Mucosa of descending colon (tissue), 3 donors: ENCODE measurements at places on chromosomes 2 and 18. TPM values are rescaled to one million over a fixed set of nuclear protein-coding genes. Genes with fewer than 3 reads are reported as not detected.
A peak's percentile ranks its signal among the peaks of the same experiment; 100 is the strongest.

- no peak for DNase-seq
These were observed 3.7 kb upstream of the PPP3R1 start for GRCh38 chr2:68256093-68256450.

DNA sequence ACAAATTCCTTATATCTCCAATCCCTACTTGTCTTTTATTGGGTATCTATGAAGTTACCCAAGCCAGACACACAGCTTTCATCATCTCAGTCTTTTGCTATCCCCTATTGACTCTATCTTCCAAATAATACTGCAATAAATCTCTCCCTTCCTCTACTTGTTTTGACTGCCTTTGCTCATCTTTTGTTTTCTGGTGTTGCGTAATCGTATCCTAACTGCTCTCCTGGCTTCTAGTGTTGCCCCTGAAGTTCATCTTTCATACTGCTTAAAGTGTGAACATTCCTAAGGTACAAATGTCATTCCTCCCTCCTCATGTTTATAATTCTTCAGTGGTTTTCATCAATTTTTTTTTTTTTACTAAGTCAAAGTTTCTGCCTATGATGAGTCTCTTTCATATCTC lies 491.3 kb upstream of the DCC start:
- DNase-seq: no peak

DNA sequence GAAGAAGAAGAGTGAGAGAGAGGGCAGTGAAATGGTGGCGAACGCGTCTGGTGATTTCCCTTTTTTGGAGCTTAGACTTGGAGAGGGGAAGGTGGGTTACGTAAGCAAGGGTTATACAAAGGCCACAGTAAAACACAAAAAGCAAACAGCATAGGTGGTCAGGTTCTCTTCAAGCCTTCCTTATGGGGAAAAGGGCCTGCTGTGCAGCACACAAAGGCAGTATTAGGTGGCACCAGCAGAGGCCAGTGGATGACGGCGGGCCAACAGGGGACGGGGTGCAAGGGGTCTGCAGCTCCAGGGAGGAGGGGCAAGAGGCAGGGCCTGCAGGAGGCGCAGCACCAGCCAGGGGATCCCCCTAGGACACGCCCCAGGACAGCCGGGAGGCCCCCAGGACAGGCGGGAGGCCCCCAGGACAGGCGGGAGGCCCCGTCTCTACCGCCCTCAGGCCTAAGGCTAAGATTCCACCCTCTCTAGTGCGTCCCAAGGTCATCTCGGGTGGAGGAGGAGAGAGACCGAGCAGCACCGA lies 32.6 kb upstream of the NPC1 start:
- DNase-seq: peak; percentile 63

DNA sequence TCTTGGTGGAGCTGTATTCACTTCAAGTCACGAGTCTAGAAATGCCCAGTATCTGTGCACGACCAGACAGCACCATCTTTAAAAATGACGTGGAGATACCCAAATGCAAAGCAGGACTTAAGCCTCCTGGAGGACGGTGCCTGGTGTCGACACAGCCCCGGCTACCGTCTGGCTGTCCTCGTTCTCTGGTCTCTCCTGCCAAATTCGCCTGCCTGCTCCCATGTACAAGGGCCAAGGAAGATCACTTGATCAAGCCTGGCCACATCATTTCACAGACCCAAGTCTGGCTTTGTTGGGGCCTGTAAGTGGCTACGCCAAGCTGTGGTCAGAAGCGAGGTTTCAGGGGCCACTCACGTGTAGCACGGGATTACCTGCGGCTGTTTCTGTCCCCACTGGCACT lies 9.4 kb downstream of the ODC1 start:
- DNase-seq: no peak

DNA sequence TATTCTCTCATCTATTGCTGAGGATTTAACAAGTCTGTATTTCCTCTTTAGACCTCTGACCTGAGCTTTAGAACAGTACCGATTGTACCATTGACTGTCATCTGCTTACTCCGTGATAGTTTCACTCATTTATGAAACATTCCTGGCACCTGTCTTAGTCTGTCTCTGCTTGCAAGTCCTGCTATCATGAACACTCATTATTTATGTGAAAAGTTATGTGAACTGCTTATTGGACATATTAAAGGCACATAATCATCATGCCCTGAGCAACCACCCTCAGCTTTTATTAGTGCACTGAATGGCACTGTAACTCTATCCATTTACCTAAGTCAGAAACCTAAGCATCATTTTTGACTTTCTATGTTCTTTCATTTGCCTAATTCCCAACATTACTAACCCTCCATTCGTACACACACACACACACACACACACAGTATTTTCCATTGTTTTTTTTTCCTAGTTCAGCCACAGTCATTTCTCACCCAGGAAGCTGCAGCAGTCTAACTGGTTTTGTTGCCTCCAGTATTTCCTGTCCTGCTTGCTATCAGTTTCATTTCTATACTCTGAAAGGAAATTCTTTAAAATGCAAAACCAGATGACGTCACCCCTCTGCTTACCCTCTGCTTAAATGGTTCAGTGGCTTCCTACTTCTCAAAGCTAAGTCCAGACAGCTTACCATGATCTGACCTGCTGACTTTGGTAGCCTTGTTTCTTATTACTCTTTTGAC lies 146.1 kb downstream of the HAUS1 start:
- peak; percentile 81 for DNase-seq

- no peak for DNase-seq
These were observed 123.6 kb downstream of the EIPR1 start for GRCh38 chr2:3253913-3254441.

GRCh38 chr2:113278073-113278741 lies 514 bp downstream of the PAX8 start:
- DNase-seq: no peak

DNA sequence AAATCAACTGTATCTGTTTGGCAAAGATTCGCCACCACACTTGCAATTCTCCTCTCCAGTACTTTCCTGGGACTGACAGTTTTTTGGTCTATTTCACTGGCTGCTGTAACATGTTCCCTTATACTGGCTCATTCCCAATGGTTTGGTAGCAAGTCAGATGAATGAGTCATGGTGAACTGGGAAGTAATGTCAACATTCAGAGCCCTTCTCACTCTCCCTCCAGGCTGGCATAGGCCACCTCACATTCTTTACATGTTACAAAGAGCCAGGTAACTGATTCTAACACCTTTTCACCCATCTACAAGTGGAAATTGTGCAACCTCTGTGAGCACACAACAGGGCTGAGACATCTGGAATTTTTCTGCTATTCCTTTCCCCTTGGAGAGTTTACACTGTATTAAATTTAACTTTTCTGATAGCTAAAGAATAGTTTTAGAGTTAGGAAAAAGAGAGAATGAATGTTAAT lies 111.3 kb upstream of the TLK1 start:
- no peak for DNase-seq

DNA sequence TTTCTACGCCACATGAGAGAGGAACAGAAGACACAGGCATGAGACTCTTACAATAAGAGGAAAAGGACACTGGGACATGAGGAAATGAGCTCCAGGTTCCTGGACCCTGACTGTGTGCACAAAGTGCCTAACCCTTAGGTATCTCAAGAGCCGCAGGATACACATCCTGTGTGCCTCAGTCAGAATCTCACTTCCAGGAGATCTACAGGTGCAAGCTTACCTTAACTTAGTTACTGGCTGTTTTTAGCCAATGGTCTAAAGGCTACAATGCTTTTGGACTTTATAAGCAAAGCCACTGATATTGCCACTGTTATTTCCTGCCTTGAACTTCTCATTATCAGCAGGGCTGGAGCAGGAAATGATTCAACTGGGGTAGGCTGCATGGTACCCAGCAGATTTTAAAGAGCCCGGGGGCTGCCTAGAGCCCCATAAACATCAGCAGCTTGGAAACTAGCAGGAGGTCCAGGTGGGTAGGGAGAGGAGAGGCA lies 254.4 kb downstream of the ZNF521 start:
- no peak for DNase-seq

DNA sequence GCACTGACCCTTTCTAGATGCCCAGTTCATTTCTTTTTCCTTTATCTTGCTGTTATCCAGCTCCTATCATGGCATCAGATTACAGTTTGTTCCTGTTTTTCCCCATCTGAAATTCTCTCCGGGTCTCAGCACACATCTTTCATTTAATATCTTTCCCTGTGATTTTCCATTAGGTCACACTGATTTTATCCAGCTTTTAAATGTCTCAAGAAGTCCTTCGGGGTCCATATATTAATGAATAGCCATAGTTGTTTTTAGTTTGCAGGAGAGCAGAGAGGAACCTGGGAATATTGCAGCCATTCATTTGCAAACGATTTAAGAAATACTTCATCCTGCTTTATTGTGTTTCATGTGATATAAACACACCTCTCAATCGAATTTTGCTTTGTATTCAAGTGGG lies 374.2 kb downstream of the TDRD15 start:
- no peak for DNase-seq

DNA sequence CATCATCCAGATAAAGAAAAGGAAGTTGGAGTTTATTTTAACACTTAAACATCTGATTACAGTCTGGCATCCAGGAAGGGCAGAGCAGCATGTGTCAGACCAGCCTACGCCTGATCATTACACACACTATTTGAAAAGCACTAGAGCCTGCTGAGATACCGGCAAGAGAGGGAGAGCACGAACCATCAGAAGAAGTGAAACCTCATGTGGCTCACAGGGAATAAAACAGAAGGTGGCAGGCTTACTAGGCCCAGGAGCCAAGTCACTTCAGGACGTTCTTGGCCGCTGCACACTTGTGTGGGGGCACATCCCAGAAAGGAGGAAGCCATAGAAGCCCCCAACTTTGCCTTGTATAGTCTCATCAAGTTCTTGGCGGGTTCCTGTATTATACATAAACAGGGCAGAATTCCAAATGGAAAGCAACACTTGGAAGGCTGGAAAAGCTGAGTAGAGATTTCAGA lies 105.5 kb downstream of the UGGT1 start:
- no peak for DNase-seq

- no peak for DNase-seq
These were observed 85.2 kb downstream of the SLC4A10 start for GRCh38 chr2:161709428-161709827.

GRCh38 chr2:15588329-15588919 lies 3.2 kb upstream of the DDX1 start:
- no peak for DNase-seq

GRCh38 chr18:42196651-42197050 lies 241.6 kb downstream of the PIK3C3 start:
- no peak for DNase-seq

GRCh38 chr18:79200546-79201268 lies 131.5 kb downstream of the ATP9B start:
- DNase-seq: no peak

DNA sequence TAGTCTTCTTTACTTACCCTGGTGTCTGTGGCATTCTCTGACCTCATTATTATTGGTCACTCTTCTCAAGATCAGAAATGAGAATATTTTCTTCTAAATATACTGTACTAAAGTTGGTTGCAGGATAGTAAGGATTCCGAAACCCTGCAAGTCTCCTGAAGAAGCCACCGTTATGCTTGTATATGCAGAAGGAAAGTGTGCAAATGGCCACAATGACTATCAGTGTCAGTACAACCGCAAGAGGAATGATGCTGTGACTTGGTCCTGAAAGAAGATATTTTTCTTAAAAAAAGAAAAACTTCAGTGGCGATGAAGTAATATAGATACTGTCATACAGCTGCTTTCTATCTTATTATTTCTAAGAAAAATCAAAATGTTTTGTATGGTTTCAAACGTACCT lies 120.7 kb downstream of the PLA2R1 start:
- no peak for DNase-seq

- DNase-seq: no peak
These were observed 26.1 kb downstream of the ITGB1BP1 start for GRCh38 chr2:9397201-9397600.

GRCh38 chr2:50674876-50675275 lies 357.1 kb downstream of the NRXN1 start:
- DNase-seq: no peak

DNA sequence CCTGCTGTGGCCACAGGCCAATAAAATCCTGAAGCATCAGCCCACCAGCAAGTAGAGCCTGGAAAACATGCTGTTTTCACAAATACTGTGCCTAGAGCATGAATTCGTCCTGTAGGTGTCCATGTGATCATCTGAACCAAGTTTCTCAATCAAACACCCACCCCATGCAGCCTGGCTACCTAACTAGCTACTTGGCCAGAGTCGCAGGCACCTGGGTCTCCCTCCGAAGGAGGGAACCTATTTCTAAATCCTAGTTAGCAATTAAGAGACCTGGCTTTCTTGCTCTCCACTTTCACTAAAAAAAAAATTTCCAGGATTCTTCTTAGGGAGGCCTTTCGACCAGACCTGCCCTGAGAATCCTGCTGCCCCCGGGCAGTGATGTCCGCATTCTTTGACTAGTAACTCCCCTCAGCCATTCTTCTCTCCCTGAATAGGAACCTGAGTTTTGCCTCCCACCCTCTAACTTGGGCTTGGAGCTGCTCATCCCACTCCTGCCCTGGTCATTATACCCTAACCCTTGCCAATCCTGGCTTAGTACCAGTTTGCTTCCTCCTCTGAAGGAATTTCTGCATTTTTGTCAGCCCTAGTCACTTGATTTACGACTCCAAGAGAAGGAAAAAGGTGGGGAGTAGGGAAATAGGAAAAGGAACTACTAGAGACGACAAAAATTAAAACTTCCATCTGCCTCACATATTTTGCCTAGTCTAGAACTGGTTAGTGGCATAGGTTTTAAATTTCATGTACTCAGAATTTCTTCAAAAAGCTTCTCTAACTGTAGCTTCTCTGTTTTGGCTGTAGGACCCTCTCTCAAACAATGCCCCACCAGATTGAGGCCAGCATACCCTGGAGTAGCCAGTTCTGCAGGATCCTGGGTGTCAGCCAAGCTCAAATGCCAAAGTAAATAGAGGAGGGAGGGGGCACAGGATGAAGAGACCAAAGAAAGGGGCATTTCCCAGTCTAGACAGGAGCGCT lies 25.4 kb upstream of the TANK start:
- DNase-seq: no peak

- DNase-seq: peak; percentile 51
These were observed 97.1 kb downstream of the COL5A2 start for GRCh38 chr2:189082376-189082975.

DNA sequence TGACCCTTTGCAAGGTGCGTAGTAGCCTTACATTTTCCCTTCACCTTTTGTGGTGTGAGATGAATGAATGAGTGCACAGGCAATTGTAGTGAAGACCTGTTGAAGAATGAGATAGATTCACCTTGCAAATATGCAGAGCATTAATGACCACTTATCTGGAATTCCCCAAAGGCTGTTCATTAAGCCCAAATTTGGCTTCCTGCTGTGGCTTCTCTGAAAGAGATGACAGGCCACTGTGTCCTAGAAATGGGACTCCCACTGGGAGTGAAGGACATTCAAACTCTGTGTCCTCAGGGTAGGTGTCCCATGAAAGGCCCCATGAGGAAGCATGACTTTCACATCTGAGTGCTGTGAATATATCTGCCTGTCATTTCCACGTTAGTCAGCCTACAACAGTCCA lies 1821.8 kb upstream of the PIK3C3 start:
- no peak for DNase-seq

BCL11A gene
- 59.6 TPM for total RNA-seq

SNTG2 gene
- total RNA-seq: 3.0 TPM

COBLL1 gene
- 26.1 TPM for total RNA-seq

ASB18 gene
- total RNA-seq: not detected

LYG1 gene
- 1.5 TPM for total RNA-seq

TMEM198 gene
- total RNA-seq: 2.7 TPM

B3GNT7 gene
- 330 TPM for total RNA-seq

KIF5C gene
- 1.5 TPM for total RNA-seq

SGPP2 gene
- 75.2 TPM for total RNA-seq

LIPG gene
- total RNA-seq: 13.3 TPM

INHBB gene
- 0.92 TPM for total RNA-seq

MOCOS gene
- 4.4 TPM for total RNA-seq

VSNL1 gene
- 5.4 TPM for total RNA-seq

TWIST2 gene
- 3.1 TPM for total RNA-seq

GRB14 gene
- total RNA-seq: 0.77 TPM

IL1F10 gene
- total RNA-seq: not detected
